ENCODE measurements at places on chromosomes 4 and X. TPM values are rescaled to one million over a fixed set of nuclear protein-coding genes. Genes with fewer than 3 reads are reported as not detected.

ENPEP gene
- total RNA-seq = 2.3 TPM

NALF2 gene
- 2.8 TPM for total RNA-seq

FGFR3 gene
- 5.1 TPM for total RNA-seq

PDZD4 gene
- 7.0 TPM for total RNA-seq

ABCG2 gene
- total RNA-seq = 13.4 TPM

NUDT10 gene
- 0.94 TPM for total RNA-seq

RTL9 gene
- 0.40 TPM for total RNA-seq

GABRE gene
- 43.3 TPM for total RNA-seq

TREX2 gene
- not detected for total RNA-seq

RS1 gene
- total RNA-seq = not detected

CCNA2 gene
- total RNA-seq = 1.3 TPM

TCEAL7 gene
- 5.5 TPM for total RNA-seq

CLOCK gene
- 36.5 TPM for total RNA-seq

C1QTNF7 gene
- 9.5 TPM for total RNA-seq

RIPPLY1 gene
- not detected for total RNA-seq

COL4A6 gene
- total RNA-seq = 1.1 TPM

SPANXD gene
- not detected for total RNA-seq

AWAT1 gene
- not detected for total RNA-seq

EFHC2 gene
- total RNA-seq = 6.2 TPM

VEGFD gene
- 7.4 TPM for total RNA-seq

EBP gene
- total RNA-seq = 11.0 TPM

SRPK3 gene
- total RNA-seq = not detected

TMPRSS11F gene
- not detected for total RNA-seq

PPM1K gene
- 31.3 TPM for total RNA-seq

IQSEC2 gene
- total RNA-seq = 17.2 TPM

SPANXA2 gene
- not detected for total RNA-seq

RTL3 gene
- 0.54 TPM for total RNA-seq

PAGE4 gene
- not detected for total RNA-seq

SMIM31 gene
- not detected for total RNA-seq

MAMLD1 gene
- total RNA-seq = 1.3 TPM

ALPK1 gene
- 46.2 TPM for total RNA-seq

MTMR8 gene
- 2.0 TPM for total RNA-seq

MAGEB2 gene
- total RNA-seq = not detected

SLC4A4 gene
- 80.7 TPM for total RNA-seq

CFAP47 gene
- total RNA-seq = 8.8 TPM

CNKSR2 gene
- total RNA-seq = 7.7 TPM

ZBTB49 gene
- 21.7 TPM for total RNA-seq

PPP3CA gene
- 45.8 TPM for total RNA-seq

DOK7 gene
- 0.25 TPM for total RNA-seq

AKAP14 gene
- total RNA-seq = not detected

ANOS1 gene
- total RNA-seq = 19.3 TPM

TLR10 gene
- total RNA-seq = 0.10 TPM

SSX3 gene
- total RNA-seq = 0.81 TPM

ZFX gene
- 105 TPM for total RNA-seq

PRKG2 gene
- total RNA-seq = 0.54 TPM

SLC49A3 gene
- total RNA-seq = 14.9 TPM

ARHGAP36 gene
- not detected for total RNA-seq

AREG gene
- 0.63 TPM for total RNA-seq

SNCA gene
- 22.7 TPM for total RNA-seq

TMEM154 gene
- 1.6 TPM for total RNA-seq

MAGEC1 gene
- total RNA-seq = not detected

CEP44 gene
- 20.0 TPM for total RNA-seq

P2RY8 gene
- total RNA-seq = 11.9 TPM

FABP2 gene
- not detected for total RNA-seq

EVC2 gene
- total RNA-seq = 24.5 TPM

MAGEA2B gene
- not detected for total RNA-seq

STS gene
- total RNA-seq = 5.4 TPM

UGT2A3 gene
- total RNA-seq = not detected

All from thyroid gland (tissue), 4 donors.